ENCODE measurements at places on chromosomes 5 and 9.

GRCh38 chr5:1642221-1642620, 118.5 kb upstream of the LPCAT1 start:
- DNase-seq, result no peak

DNA sequence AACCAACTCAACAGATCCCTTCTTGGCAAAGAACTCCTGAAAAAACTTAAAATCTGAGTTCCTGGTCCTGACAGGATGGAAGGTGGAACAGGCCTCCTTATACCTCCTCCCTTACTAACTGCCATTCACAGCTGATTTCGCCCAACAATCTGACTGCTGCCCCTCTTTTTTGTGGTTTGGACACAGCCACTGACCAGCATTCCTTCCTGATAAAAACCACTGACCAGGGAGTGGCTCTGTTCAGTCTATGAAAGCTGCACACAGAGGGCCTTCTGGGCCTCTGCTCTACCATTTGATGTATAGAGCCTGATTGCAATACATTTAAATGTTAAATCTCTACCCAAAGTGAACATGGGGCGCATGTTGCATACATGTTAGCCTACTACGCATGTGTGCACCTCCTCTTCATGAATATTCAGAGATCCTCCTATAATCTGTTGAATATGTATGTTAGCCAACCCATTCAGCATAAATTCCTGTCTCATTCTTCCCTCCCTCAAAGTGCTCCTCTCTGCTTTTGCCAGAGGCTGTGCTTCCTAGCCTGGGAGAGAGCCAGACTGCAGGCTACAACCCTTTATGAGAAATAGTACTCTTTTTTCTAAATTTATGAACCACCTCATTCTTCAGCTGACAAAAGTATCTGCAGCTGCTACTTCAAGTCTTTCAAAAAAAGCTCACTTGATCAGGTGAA, 93.7 kb upstream of the MRPS30 start:
- DNase-seq, result no peak

DNA sequence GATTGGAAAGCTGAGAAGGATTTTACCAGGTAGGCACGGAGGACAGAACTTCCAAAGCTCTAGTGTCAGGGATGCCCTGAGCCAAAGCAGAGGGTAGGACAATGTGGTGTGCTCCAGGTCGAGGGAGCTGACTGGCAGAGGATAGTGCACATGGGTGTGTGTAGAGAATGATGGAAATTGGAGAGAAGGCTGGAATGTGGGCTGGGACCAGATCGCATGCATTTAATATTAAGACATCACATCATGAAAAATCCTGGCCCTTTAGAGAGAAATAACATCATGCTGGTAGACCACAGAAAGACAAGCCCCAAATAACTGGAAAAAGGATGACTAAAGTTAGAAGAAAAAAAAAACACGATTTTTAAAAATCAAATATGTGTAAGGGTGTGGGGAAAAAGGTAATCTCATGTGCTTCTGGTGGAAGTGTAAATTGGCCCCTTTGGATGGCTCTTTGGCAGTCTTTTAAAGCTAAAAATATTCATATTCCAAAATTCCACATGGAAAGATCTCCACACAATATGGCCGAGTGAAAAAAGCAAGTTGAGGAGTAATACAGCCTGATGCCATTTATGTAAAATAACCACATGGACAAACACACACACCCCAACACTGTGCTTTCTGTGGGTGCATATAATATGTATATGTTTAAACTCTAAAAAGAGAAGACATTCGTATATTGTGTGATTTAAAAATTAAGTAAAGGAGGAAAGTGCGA, 67.0 kb upstream of the TGFBR1 start:
- DNase-seq, result peak; percentile 87

DNA sequence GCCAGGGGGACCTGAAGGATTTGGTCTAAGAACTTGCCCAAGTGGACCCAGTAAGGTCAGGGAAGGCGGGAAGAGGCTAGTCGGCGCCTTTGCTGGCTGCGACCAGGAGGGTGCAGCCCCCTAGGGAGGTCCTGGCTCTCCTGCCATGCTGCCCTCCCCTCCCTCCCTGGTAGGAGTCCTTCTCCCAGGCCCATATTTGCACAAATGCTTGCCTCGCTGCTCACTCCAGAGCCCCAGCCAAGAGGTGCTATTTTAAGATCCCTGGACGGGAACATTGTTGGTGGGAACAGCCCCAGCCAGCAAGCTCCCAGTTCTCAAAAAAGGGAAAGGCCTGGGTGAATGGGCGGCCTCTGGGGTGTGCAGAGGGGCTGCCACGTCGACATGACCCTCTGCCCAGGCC, 4.3 kb upstream of the IL17B start:
- DNase-seq, result peak; percentile 23

DNA sequence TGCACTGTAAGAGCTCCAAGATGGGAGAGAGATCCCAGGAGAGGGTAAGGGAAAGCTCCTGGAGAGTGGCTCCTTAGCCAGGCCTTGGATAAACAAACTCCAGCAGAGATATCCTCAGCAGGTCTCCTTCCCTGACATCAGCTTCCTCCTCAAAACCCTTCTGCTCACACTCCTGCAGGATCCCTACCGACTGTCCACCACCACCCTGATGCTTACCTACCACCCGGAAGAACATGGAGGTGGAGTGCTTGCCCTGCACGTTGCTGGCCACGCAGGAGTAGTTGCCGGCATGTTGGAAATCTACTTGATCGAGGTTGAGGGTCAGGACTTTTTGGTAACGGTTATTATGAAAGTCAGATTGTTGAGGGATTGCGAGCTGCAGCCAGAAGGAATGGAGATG, 9.3 kb downstream of the CSF1R start:
- DNase-seq, result no peak

GRCh38 chr5:60794691-60795090, 49.4 kb downstream of the ELOVL7 start:
- no peak for DNase-seq

GRCh38 chr9:132877824-132878694, at the start of gene AK8:
Gene AK8, minus strand, starts transcription at chr9:132878284. Its CDS starts 29 bp downstream, at chr9:132878255.
- peak; percentile 73 for DNase-seq

DNA sequence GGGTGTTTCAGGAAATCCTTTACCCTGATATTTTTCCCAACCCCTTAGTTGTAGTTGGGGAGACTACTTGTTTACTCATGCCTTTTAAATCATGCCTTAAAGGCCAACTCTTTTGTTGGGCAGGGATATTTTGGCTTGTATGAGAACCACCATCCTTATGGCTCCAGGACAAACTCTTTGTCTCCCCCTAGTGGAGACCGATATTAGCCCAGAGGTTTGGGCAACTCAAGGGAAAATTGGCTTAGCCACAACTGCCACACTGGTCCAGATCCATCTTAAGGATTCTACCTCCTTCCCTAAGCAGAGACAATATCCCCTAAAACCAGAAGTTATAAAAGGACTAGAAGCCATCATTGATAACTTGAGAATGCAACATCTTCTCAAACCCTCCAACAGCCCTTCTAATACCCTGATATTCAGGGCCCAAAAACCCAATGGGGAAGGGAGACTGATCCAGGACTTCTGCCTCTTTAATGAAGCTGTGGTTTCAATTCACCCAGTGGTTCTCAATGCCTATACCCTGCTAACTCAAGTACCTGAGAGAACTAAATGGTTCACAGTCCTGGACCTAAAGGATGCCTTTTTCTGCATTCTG, 100.9 kb upstream of the HCN1 start:
- no peak for DNase-seq

DNA sequence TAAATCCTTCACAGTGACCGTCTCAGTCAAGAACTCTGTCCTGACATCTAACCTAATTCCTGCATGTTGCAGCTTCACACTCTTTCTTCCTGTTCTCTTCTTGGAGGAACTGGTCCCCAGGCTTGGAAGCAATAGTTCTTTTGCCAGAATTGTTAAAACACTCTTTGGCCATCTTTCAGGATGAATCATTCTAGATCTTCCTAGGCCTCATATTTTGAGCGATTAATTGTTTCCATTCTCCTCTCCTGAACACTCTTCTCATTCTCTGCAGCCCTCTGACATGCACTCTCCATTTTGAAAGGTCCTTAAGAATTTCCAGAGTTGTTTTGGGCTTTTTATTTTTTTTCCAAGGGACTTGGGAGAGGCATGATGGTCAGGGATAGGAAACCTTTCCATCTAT, 85.8 kb downstream of the FAM114A2 start:
- DNase-seq, result peak; percentile 84

DNA sequence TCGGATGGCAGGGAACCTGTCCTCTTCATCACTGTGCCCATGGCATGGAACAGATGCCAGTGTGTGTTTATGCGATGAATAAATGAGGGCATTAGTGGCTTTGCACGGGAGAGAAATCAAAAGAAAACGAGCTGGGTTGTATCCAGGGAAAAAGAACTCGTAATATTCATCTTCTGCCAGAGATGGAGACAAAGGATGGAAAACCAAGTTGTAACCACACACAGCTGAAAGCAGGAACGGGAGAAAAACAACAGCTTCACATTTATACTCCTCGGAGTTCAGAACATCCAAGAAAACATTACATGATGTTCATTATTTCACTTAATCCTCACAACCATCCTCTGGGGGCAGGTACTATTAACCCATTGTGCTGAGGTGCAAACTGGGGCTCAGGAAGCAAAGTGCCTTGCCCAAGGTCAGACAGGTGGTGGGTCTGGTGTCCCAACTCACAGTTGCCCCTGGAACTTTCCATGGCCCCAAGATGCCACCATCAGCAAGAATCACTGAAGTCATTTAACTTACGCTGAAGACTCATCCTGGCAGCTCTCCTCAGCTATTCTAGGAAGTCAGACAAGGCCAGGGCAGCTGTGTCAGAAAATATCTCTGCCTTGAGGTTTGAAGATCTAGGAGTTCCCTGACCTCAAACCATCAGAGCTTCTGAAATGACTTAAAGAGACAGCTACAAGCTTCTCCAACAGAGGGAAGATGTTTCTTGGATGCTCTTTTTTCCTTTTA, 250.4 kb downstream of the NSG2 start:
- no peak for DNase-seq

GRCh38 chr5:37665889-37666288, 174.0 kb downstream of the GDNF start:
- DNase-seq, result peak; percentile 55

GRCh38 chr5:172773481-172774469, 2.8 kb upstream of the DUSP1 start:
- peak; percentile 55 for DNase-seq

- DNase-seq, result no peak
Observed at GRCh38 chr9:22374051-22374450, 72.6 kb upstream of the DMRTA1 start.
